NCI-H1436 (cell line): ENCODE measurements at places on chromosomes 2 and 18.

- no peak for DNase-seq
These were observed 4.4 kb upstream of the RFX8 start for GRCh38 chr2:101479328-101479727.

GRCh38 chr2:183081911-183082310 lies 3.4 kb downstream of the DUSP19 start:
- DNase-seq, result no peak

DNA sequence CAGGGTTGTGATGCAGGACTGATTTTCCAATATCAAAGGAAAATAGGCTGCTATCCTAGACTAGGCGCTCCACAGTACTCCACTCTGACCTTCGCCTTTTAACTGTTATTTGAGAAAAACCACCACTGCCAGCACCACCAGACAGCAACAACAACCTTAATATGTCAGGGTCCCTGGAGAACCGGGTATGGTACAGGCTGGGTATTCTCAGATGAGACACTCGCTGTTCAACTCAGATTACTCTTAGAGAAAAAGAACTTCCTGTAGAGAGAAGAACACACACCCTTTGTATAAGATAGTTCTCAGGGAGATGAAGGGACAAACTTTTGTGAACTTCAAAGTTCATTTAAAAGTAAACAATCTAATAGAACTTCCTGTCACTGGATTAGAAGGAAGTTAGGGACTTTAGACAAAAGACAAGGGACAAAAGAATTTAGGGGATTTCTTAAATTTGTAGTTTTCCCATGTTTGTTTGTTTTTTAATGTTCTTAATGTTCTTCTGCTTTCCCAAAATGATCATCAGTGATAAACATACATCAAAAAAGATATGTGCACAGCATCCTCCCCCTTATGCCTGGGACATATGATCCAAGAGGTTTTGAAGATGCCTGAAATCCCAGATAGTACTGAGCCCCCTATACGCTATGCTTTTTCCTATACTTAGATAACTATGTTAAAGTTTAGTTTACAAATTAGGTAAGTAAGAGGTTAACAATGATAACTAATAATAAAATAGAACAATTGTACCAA lies 41.3 kb upstream of the PPP1R1C start:
- no peak for DNase-seq

GRCh38 chr2:160005908-160006307 lies 56.5 kb downstream of the PLA2R1 start:
- DNase-seq, result no peak

DNA sequence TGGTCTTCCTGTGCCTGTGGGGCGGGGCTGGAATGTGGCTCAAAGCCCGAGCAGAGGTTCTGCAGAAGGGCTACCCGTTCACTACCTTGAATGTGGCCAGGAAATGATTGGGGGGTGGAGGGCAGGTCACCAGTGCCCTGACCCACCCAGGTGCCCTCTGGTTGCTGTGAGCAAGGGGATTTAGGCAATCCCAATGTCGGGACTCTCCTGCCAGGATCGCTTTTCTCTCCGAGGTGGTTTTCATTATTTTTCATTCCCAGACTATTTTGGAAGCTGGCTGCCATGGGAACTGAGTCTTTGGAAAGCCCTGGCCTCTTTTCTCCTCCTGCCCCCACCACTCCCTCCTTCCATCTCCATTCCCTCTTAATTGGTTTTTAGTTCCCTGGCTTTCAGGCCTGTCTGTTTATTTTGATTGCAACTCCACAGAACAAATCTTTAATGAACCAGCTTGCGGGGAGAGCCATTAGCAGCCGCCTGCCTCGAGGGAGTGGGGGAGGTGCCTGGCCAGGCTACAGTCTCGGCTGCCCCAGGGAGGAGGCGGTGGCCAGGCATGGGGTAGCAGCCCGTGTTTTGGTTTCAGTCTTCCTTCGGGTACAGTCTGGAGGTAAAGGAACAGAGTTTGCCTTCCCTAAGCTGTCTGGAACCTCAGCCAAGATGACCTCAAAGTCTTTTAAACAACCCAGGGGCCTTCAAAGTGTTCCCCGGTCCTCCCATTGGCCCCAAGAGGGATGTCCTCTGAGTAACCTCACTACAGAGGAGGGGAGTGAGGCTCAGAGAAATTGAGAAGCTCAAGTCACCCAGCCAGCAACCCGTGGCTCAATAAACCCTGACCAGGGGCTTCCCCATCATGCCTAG lies 114.4 kb upstream of the HAAO start:
- peak; percentile 46 for DNase-seq

GRCh38 chr18:26804519-26804918 lies 61.0 kb downstream of the AQP4 start:
- no peak for DNase-seq

DNA sequence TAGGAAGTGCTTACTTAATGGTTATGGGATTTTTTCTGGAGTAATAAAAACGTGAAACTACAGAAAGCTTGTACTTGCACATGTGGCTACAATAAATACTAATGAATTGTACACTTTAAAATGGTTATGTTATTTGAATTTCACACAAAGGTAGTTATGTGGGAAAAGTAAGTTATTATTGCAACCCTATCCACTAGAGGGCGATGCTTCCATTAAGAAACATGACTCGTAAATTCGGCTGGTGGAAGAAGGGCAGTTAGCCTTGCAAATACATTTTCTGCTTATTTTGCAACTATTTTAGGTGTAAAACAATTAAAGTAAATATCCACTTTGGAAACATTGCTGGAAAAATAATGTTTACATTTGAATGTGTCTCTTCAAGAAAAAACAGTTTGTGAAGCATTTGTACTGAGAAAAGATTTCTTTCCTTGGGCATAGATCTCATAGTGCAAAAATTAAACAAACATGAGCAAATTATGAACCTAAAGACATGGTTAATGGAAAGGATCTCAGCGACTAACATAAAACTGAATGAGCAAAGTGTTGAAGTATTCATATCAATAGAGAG lies 68.1 kb upstream of the CSRNP3 start:
- DNase-seq, result peak; percentile 75

DNA sequence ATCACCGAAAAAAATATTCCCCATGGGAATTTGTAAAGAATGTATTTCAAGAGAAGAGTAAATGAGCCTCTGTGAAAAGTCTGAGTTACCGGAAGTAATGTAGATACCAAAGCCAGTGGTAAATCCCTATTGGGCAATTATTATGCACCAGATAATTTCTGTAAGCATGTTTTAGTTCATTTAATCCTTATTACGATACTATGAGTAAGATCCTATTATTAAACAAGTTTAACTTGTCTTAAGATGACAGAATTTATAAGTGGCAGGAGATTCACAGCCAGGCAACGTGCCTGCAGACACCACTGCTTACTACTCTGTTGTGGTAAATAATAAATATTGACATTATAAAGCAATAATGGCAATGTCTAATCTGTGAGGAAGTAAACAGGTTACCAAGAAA lies 280.8 kb upstream of the RGPD4 start:
- DNase-seq, result no peak

DNA sequence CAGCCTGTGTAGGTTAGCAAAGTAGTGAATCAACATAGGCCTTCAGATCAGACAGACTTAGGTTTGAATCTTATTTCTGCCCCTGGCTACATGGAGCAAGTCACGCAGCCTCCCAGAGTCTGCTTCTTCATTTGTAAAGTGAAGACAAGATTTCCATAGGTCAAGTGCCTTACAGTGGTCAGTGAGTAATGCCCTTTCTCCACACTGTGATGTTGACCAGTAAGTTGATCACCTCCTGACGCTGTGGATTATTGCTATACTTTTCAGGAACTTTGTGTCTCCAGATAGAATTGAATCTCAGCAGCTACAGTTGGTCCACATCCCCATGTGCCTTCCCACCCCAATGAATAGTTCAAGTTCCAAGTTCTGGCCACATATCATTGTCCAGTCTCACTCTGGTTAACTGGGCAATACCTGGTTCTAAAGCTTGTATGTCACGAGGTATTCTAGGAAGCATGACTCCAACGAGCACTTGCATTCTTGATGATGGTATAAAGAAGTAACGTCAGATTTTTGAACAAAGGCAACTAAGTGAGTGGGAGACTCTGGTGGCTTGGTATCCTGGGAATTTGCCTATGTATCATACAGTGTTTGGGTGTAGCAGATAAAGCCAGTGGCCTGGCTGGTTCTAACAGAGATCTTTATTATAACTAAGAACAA lies 2.1 kb upstream of the CLIP4 start:
- no peak for DNase-seq

GRCh38 chr18:46731316-46731715 lies 25.5 kb downstream of the ST8SIA5 start:
- no peak for DNase-seq

DNA sequence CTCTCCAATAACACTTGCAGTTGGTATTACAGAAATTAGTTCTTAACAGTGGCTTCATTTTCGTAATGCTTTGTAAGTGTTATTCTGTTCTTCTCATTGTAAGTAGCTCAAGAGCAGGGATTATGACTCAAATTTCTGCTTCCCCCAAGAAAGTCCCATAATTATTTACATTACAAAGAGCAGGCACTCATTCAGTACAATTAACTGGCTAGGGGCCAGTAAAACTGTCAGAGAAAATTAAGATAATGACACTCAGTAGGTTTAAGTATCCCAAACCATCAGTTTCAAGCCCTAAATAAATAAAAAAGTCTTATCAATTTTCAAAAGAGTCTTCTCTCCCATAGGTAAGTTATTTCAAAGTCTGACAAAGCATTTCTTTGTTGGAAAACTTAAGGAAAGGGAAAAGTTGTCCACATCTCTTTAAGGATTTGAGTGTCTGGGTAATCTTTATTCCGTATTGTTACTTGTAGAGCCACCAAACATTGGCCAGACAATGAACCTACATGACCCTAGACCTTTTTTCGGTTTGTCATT lies 137.1 kb downstream of the ARHGAP28 start:
- DNase-seq, result peak; percentile 10

DNA sequence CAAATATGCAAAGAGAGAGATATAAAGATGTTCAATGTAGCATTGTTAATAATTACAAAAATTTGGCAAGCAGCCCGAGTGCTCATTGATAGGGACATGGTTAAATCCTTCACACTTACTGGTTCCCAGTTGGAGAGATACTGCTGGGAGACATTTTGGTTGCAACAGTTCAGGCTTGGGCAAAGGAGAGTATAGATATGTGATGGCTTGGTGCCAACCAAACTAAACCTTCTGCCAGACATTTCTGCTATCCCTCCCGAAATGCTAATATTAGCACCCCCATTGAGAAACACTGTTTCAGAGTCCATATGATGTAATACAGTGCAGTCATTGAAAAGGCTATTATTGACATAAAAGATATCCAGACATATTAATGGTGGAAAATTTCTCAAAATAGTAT lies 11.5 kb downstream of the GEN1 start:
- DNase-seq, result no peak

GRCh38 chr2:209685963-209686362 lies 85.7 kb upstream of the UNC80 start:
- no peak for DNase-seq

- DNase-seq, result no peak
These were observed 19.4 kb downstream of the SRSF7 start for GRCh38 chr2:38731684-38732221.

GRCh38 chr18:49342690-49343089 lies 117.8 kb downstream of the DYM start:
- no peak for DNase-seq

- peak; percentile 64 for DNase-seq
These were observed 94.9 kb downstream of the RNF152 start for GRCh38 chr18:61797696-61798590.

DNA sequence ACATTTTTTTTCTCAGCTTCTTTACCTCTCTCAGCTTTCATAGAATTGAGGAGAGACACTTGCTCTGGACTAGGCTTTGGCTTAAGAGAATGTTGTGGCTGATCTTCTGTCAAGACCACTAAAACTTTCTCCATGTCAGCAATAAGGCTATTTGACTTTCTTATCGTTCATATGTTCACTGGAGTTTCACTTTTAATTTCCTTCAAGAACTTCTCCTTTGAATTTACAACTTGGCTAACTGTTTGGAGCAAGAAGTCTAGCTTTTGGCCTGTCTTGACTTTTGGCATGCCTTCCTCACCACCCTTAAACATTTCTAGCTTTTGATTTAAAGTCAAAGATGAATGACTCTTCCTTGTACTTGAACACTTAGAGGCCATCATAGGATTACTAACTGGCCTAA lies 104.4 kb upstream of the SLC39A10 start:
- no peak for DNase-seq

DNA sequence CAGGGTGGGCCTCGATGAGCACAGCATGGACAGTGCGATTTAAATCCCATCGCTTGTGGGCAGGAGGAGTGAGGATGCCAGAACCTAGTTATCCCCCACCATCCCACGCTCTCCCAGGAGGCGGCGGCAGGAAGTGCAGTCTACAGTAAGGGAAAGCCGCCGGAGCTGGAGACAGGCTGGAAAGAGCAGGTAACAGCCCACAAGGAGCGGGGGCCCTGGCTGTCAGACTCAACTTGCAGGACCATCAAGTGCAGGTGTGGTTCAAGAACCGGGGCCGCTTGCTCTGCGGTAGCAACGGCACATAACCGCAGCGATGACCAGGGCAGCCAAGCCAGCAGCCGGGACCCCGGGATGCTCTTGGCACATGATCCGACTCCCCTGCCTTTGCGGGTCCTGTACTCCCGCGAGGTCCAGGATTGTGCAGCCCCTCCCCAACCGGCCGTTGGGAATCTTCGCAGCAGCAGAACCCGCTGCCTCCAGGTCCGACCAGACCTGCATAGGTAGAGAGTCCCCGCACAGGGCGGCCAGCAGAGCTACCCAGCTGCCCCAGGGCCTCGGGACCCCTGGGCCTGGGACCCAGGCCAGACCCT lies 82.1 kb downstream of the BIN1 start:
- no peak for DNase-seq

DNA sequence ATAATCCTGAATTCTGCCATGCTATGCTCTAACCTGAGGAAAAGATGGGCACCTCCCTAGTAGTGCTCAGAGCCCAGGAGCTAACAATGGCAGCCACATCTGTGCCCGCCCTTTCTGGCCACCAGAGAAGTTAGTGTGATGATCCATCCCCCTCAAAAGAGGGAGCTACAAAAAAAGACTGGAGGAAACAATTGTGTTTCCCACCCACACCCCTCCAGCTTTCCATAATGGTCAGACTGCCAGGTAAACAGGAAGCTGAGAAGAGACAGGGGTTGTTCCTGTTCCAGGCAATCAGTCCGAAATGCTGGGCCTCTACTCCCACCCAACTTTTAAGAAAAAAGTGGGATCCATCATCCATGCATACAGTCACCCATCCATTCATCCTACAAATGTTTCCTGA lies 3.2 kb downstream of the TBC1D8 start:
- no peak for DNase-seq

DNA sequence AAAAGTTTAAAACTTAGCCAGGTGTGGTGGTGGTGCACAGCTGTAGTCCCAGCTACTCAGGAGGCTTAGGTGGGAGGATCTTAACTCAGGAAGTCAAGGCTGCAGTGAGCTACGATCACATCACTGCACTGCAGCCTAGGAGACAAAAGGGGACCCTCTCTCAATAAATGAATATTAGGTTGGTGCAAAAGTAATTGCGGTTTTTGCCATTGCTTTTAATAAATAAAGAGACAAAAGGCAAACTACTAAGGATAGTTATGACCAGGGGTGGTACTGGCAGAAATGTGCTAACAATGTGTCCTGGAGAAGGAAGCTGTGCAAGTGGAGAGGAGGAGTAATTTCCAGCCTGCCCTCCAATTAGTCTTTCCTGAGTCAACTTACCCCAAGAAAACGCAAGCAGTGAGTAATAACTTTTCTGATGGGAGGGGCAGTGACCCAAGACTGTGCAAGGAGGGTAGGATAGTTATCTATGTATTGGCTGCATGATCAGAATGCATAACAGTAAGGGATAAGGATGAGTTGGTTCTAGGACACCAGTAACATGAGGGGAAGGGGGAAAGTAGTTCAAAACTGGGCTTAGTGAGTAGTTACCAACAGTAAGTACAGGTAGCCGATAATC lies 1.5 kb downstream of the EXOC6B start:
- DNase-seq, result no peak
